ENCODE measurements at places on chromosomes 13 and 19.

DNA sequence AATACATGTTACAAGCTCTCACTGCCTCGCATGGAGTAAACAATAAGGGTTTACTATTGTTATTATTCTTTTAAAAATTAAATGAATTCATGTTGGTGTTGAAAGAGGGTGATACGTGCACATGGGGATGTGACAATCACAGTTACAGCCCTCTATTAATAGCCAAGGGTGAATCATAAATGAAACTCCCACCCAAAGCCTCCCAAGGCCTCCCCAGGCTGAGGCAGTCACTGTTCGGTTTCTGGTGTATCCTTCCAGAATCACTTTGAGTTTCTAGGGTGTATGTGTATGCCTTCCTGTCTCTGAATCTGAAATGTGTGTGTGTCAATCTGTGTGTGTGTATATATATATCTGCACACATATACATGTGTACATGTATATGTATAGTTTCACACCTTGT lies 73.4 kb downstream of the AKAP11 start:
- no peak overlapping the region for H3K4me3 ChIP-seq
- no peaks in the 10 kb centered on the region for H3K36me3 ChIP-seq
- H3K4me1 ChIP-seq: peaks cover 53% of the 10 kb centered on the region
- no peak overlapping the region for H3K27ac ChIP-seq
- no peaks in the 10 kb centered on the region for H3K27me3 ChIP-seq

GRCh38 chr13:39597838-39598237 lies 5.2 kb downstream of the LHFPL6 start:
- no peaks in the 10 kb centered on the region for H3K36me3 ChIP-seq
- DNase-seq: no peak
- no peak overlapping the region for H3K4me3 ChIP-seq
- H3K27me3 ChIP-seq: peaks cover 32% of the 10 kb centered on the region
- no peak overlapping the region for H3K27ac ChIP-seq

DNA sequence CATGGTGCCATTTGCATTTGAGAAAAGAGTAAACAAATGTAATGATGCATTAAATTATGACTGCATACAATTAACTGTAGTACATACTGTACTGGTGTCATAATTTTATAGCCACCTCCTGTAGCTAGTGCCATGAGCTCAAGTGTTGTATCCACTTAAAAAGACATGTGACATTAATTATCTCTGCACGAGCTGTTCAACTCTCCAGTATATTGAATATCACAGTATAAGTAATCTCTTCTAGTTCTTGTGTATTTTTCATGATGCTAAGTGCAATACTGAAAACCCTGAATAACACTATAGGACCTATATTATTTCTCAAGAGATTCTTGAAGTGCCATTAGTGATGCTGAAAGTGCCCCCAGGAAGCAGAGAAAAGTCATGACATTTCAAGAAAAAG lies 387.3 kb downstream of the PCDH17 start:
- H3K36me3 ChIP-seq: no peaks in the 10 kb centered on the region
- no peaks in the 10 kb centered on the region for H3K27me3 ChIP-seq
- no peak for DNase-seq
- no peak overlapping the region for H3K27ac ChIP-seq
- H3K4me1 ChIP-seq: no peaks in the 10 kb centered on the region
- H3K4me3 ChIP-seq: no peak overlapping the region

DNA sequence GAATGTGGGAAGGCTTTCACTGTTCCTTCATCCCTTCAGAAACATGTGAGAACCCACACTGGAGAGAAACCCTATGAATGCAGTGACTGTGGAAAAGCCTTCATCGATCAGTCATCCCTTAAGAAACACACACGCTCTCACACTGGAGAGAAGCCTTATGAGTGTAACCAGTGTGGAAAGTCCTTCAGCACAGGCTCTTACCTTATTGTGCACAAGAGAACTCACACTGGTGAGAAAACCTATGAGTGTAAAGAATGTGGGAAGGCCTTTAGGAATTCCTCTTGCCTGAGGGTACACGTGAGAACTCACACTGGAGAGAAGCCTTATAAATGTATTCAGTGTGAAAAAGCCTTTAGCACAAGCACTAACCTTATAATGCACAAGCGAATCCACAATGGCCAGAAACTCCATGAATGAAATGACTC lies 18.6 kb downstream of the ZNF177 start:
- no peak overlapping the region for H3K4me3 ChIP-seq
- no peaks in the 10 kb centered on the region for H3K27me3 ChIP-seq
- H3K36me3 ChIP-seq: peaks cover 67% of the 10 kb centered on the region
- DNase-seq: no peak
- H3K27ac ChIP-seq: no peak overlapping the region
- no peaks in the 10 kb centered on the region for H3K4me1 ChIP-seq

- H3K27me3 ChIP-seq: no peaks in the 10 kb centered on the region
- DNase-seq: no peak
- no peaks in the 10 kb centered on the region for H3K4me1 ChIP-seq
- no peak overlapping the region for H3K27ac ChIP-seq
- H3K4me3 ChIP-seq: no peak overlapping the region
Measured at GRCh38 chr13:70249332-70250064, 141.2 kb upstream of the KLHL1 start.

All from activated T-cell treated with anti-CD3 and anti-CD28 coated beads, Interleukin-2, amount 50 U/mL, for 72 hours (primary cell).